ENCODE measurements at places on chromosomes 2 and 18. TPM values are rescaled to one million over a fixed set of nuclear protein-coding genes. Genes with fewer than 3 reads are reported as not detected.

Gene NTSR2
- total RNA-seq, result not detected

Gene DAW1
- total RNA-seq, result not detected

Gene CAVIN2
- 16.5 TPM for total RNA-seq

Gene IL1RN
- total RNA-seq, result not detected

Data from CD4-positive, CD25-positive, alpha-beta regulatory T cell (primary cell).